ENCODE measurements at places on chromosomes 12 and 14.
A peak's percentile ranks its signal among the peaks of the same experiment; 100 is the strongest.

- no peak for DNase-seq
Observed at GRCh38 chr14:91987192-91987591, 39.7 kb upstream of the FBLN5 start.

DNA sequence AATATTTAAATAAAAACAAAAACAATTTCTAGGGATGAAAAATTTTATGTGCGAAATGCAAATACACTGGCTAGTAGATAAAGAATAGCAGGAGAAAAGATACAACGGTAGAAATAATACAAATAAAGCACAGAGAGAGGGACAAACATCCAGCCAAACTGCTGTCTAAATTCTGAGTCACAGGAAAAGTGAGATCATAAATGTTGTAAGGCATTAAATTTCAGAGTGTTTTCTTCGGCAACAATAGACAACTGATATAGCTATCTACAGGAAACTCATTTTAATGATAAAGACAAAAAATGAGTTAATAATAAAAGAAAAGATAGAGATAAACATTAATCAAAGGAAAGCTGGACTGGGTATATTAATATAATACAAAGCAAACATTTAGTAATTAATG is 122.2 kb downstream of the NTS start:
- DNase-seq, result no peak

DNA sequence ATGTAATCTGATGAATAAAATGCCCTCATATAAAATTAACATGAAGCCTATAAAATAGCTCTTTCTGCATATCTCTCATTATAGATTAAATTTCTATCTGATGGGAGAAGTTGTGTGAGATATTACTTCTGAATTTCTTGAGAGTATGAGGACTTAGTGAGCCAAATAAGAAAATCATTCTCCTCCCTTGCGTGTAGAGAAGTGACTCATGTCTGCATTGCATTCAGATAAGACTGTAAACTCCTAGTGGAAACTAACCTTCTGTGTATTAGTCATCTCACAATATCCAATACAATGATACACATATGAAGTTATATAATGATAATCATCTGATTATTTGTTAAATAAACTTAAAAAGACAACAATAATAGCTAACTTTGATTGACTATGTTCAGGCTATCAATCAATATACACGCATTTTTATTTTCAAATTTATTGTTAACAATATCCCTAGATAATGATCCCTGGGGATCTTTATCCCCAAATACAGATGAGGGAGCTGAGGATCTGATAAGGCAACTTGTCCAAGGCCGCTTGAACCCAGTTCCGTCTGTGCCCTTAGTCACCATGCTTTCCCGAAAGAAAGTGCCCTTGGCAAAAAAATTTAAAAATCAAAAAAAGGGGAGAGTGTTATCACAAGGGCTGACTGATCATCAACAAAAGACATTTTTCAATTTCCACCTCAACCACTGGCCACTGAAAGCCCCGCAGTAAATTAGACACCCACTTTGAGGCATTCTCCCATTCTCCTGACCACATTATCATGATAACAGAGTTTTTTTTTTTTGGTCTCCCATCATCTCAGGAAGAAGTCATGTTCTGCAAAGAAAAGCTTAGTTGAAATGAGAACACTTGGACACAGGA is 189.2 kb upstream of the RASSF8 start:
- no peak for DNase-seq

GRCh38 chr12:42364692-42365091 is 38.7 kb downstream of the PPHLN1 start:
- DNase-seq, result no peak

GRCh38 chr12:75550401-75551240 is 39.2 kb upstream of the KRR1 start:
- DNase-seq, result no peak

- no peak for DNase-seq
Observed at GRCh38 chr12:43315961-43316360, 236.0 kb downstream of the ADAMTS20 start.

DNA sequence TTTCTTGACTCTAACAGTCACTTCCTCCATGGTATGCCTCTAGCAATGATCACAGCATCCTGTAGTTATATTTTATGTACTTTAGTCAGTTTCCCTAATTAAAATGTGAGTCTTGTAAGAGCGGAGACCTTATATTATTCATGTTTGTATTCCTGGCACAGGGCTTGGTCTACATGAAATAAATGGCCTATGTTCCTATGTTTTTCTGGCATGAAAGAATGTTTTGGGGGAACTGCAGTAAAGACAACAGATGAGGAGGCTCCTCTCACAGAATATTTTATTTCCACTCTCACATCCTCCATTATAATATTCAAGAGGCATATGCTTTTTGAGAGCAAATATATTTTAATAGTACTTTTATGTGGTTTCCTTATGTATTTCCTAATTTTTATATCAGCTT is 429.8 kb upstream of the PDE3A start:
- no peak for DNase-seq

GRCh38 chr12:20588042-20588441 is 107.1 kb upstream of the SLCO1C1 start:
- no peak for DNase-seq

DNA sequence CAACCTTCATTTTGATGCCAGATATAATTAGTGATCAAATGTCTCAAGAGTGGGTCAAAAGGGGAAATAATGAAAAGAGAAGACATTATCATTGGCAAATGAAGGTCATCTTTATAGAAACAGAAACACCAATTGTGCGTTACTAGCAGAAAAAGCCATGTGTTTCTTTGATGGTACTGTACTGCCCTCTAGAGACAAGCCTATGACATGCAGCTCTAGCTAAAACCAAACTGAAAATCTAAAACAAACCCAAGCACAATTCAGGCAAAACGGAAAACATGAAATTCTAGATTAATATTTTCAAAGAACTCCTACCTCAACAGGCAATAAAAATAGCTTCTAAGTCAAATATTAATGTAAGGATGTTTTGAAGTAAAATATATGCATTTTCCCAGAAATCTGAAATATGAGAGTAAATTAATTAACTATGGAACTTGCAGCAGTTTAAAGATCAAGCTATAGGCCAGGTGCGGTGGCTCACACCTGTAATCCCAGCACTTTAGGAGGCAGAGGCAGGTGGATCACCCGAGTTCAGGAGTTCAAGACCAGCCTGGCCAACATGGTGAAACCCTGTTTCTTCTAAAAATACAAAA is 115.4 kb downstream of the KLHL28 start:
- DNase-seq, result no peak

- DNase-seq, result no peak
Observed at GRCh38 chr12:72110937-72111650, 161.1 kb upstream of the TRHDE start.

DNA sequence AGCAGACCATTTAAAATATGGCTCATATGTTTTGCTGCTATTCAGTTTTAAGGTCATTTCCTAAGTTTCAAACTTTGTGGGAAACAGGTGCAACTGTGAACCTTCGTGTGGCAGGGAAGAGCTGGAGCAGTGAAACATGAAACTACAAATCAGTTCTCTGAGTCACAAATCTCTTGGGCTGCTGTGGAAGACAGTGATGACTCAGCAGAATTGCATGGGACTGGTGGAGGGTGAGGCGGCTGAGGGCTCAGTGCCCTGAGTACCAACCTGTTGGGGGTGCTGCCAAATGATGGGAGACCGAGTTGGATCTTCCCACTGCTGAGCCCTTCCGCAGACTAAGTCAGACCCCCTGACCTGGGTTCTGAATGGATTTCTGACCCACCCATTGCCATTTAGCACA is 8.4 kb upstream of the CALM1 start:
- no peak for DNase-seq

GRCh38 chr12:70258605-70259403 is 15.6 kb downstream of the CNOT2 start:
- DNase-seq, result no peak

GRCh38 chr12:106066051-106066705 is 72.6 kb downstream of the NUAK1 start:
- no peak for DNase-seq

- no peak for DNase-seq
Observed at GRCh38 chr12:109753054-109753401, 39.4 kb downstream of the FAM222A start.

DNA sequence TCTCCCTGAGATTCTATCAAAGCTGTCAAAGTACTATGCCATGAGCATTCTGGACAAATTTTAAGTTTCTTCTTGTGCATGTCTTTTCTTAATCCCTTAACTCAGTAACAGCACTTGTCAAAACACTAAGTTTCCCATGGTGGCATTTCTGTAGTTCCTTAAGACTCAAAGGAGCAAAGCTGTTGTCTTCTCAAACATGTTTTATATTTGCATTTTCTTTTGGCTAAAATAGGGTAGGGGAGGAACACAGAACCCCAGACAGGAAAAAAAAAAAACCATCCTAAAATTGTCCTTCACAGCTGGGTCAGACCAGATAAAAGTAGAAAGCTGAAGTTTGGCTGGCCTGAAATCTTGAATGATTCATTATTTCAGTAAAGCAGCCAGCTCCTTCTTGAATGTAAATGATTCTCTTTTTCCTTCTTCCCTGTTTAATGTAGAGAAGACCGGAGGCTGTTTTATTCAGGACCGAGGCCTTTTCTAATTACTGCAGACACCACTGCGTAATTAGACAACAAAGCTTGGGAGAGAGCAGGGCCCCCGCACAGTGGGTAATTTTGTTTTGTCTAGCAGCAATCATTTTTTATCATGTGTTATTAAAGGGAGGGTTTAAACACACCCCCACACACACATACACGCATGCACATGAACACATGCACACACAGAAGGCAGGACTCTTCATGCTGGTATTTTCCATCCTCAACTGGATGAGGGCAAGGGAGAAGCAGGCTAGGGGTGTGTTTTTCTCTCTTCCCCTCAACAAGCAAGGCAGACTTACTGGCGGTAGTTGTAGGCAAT is 51.0 kb downstream of the PAH start:
- DNase-seq, result no peak

DNA sequence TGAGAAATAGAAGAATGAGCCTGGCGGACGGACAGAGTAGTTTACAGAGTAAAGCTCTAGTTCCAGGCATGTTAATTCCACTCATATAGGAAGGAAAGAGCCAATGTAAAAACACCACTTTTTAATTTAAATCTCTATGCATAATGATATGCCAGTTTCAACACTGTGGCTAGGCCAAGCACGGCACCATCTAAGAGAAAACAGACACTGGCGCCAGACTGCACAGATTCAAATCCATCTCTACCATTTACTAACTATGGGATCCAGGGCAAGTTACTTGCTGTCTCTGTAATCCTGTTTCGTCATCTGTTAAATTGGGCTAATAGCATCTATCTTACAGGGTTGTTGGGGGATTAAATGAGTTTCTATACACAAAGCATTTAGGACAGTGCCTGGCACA is 27.5 kb downstream of the RMST start:
- DNase-seq, result no peak

- DNase-seq, result peak; percentile 43
Observed at GRCh38 chr12:126747530-126748149, 1519.3 kb upstream of the TMEM132C start.

DNA sequence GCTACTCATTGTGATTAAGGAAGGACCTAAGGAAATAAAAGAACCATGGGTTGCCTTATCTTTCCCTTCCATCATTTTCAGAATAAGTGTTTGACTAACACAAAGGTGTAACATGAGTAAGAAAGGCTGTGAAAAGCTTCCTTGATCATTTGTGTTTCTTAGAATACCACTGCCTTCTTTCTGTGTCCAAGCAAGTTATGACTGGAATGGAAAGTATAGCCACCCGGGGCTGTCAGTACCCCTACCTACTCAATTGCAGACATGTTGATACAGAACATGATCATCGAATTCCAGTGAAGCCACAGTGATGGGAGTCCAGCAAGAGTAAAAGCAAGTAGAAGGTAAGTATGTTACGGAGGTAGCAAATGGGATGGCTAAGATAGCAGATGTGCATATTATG is 209.8 kb downstream of the PELI2 start:
- DNase-seq, result no peak

DNA sequence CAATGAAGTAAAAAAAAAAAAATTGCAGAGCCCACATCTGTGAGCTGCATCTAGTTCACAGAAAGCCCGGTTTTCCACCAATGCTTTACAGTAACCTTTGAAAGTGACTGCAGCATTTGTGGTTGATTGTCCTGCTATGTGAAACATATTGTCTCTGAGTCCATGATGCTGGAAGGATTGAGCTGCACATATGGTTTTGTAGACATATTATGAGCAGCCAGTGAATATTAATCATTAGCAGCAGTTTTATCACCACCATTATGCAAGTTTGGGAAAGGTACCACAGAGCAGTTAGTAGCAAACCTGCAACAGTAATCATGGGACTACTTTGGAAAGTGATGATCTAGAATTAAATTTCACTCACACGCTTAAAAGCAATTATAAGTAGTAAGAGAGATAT is 151.5 kb upstream of the PRICKLE1 start:
- DNase-seq, result no peak
